Transverse colon (tissue), 4 donors: ENCODE measurements at places on chromosomes 7 and 10. TPM values are rescaled to one million over a fixed set of nuclear protein-coding genes. Genes with fewer than 3 reads are reported as not detected.

Gene PSD
- 56.1 TPM for total RNA-seq

Gene FLNC
- total RNA-seq: 90.1 TPM

Gene GNGT1
- total RNA-seq: not detected

Gene COL13A1
- 2.8 TPM for total RNA-seq

Gene SUN3
- total RNA-seq: not detected

Gene SDHAF3
- 0.60 TPM for total RNA-seq

Gene ARMS2
- total RNA-seq: not detected

Gene ZFAND2A
- 33.3 TPM for total RNA-seq

Gene PRPF18
- 19.8 TPM for total RNA-seq

Gene PAX2
- total RNA-seq: not detected

Gene NODAL
- total RNA-seq: not detected

Gene UPF2
- 24.1 TPM for total RNA-seq

Gene OPN4
- not detected for total RNA-seq

- no peak for DNase-seq
These were observed 57.7 kb downstream of the PYROXD2 start for GRCh38 chr10:98357194-98357822.

- no peak for DNase-seq
These were observed 88.4 kb downstream of the ABCA13 start for GRCh38 chr7:48259463-48260280.

DNA sequence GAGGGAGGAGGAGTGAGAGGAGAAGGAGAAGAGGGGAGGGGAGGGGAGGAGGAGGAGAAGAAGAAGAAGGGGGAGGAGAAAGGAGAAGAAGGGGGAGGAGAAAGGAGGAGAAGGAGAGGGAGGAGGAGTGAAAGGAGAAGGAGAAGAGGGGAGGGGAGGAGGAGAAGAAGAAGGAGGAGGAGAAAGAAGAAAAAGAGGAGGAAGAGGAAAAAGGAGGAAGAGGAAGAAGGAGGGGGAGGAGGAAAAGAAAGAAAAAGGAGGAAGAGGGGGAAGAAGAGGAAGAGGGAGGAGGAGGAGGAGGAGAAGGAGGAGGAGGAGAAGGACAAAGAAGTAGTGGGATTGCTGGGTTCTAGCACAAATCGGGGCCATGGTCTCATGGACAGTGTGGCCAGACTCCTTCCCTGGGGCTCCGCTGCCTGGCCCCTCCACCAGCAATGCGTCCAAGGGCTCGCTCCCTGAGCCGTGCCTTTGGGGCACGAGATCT lies 4.2 kb upstream of the MAFK start:
- no peak for DNase-seq

DNA sequence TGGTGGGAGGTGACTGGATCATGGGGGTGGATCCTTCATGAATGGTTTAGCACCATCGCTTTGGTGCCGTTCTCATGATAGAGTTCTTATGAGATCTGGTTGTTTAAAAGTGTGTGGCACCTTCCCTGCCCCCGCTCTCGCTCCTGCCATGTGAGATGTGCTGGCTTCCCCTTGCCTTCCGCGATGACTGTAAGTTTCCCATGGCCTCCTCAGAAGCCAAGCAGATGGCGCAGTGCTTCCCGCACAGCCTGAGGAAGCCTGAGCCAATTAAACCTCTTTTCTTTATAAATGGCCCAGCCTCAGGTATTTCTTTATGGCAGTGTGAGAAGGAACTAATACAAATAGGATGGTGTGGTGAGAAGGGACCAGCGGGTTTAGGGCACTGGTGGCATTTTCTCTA lies 243.3 kb upstream of the CELF2 start:
- no peak for DNase-seq

GRCh38 chr7:8176370-8177081 lies 85.4 kb downstream of the ICA1 start:
- DNase-seq: peak; percentile 39

DNA sequence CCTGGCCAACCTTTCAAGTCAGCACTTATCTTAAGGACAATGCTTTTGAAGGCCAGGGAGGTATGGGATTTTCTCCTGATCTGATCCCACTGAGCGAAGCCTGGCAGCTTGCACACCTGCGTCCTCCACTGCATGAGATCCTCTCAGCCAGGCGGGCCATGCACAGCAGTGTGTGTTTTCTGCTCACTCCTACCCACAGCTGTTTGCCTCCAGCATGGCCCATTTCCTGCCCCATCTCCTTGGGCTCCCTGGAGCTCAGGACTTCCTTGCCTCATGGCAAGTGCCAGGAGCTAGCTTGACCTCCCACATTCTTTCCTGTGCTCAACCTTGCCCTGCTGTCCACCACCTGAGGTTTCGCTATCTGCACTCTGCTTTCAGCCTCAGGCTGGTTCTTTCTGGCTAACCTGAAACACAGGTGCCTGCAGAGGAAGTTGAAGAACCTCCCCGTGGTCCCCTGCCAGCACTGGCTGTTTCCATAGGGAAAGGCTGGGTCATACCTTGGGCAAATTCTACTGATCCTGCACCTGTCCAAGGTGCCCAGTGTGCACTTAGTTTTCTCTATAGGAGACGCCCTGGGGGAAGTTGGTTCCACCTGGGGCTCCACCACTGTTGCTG lies 43.9 kb upstream of the EEPD1 start:
- DNase-seq: no peak

DNA sequence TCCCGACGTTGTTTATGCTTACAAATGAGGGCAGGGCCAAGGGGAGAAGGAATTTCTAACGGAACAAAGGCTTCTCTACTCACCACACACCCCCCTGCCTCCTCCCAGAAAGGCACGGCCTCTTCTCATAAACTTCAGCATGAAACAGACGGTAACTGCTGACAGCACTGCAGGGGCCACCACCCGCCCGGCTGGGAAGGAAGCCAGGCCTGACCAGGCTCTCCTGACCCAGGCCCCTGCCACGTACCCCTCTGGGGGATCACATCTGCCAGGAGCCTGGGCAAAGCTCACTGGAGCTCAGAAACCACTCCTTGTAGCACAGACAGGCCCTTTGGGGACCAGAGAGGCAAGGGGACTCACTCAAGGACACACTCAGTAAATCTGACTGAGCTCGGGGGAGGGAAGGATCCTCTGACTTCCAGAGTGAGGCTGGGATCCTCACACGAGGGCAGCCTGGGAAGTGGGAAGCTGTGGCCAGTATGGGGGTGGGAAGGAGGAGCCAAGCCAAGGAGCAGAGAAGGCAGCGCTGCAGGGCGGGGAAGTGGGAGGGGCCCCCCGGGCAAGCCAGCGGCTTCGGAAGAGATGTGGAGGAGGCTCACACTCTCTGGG lies 46.1 kb downstream of the ZCCHC24 start:
- DNase-seq: peak; percentile 79

DNA sequence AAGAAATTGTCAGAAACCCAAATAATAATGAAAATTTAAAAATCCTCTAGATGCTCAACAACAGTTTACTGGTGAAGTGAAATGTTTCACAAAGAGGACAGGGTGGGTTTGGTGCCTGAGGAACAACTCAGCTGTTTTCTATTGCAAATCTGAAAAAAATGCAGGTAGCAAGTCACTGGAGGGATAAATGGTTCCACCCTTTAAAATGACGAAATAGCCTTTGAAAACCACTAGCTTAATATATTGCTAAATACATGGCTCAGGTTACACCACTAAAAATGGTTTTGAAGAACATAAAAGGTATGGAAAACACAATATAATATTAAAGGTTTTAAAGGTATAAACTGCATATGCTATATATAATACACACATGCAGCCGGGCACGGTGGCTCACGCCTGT lies 69.5 kb downstream of the LMBR1 start:
- DNase-seq: no peak

GRCh38 chr10:92696606-92697383 lies 7.0 kb downstream of the HHEX start:
- DNase-seq: no peak

DNA sequence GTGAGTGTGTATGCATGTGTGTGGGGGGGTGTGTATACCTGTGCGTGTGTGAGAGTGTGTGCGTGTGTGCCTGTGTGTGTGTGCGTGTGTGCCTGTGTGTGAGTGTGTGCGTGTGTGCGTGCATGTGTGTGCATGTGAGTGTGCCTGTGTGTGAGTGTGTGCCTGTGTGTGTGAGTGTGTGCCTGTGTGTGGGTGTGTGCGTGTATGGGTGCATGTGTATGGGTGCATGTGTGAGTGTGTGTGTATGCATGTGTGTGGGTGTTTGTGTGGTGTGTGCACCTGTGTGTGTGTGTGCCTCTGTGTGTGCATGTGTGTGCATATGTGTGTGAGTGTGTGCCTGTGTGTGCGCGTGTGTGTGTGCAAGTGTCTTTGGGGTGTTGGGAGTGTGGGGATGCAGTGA lies 6.4 kb downstream of the ANTXRL start:
- no peak for DNase-seq

- peak; percentile 73 for DNase-seq
These were observed at the start of gene PARD3 for GRCh38 chr10:34815185-34816084. Gene PARD3, minus strand, starts transcription at chr10:34815296. Its CDS starts 301 bp downstream, at chr10:34814995.

DNA sequence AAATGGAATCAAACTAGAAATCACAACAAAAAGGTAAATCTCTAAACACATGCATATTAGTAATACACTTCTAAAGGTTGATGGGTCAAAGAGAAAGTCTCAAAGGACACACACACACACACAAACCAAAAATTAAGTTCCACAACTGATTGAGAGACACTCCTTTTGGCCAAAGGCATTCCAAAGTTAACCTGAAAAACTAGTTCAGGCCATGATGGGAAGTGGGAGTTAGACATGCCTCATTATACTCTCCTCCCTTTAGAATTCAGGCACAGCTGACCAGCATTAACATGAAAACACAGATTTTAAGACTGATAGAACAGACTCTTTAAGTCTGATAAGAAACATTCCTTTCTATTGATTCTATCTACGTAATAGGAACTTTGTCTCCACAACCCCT lies 332.4 kb upstream of the IGFBP3 start:
- no peak for DNase-seq

DNA sequence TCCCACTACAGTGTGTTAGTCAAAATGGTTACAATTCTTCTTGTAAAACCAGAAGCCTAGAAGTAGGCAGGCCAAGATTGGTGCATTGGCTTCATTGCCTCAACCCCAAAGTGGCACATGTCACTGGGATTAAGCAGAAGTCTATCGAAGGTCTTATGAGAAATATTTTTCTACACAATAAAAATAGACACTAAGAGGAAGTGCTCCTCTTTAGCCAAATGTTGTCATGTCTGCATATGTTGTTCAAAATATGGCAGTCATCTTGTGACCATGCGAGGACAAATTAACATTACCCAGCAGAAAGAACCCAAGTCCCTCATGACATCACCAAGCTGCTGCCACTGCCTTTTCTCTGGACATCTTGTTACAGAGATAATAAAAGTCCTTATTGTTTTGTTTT lies 6.3 kb upstream of the NSMCE4A start:
- no peak for DNase-seq

GRCh38 chr7:116113310-116113709 lies 82.7 kb upstream of the TFEC start:
- no peak for DNase-seq

DNA sequence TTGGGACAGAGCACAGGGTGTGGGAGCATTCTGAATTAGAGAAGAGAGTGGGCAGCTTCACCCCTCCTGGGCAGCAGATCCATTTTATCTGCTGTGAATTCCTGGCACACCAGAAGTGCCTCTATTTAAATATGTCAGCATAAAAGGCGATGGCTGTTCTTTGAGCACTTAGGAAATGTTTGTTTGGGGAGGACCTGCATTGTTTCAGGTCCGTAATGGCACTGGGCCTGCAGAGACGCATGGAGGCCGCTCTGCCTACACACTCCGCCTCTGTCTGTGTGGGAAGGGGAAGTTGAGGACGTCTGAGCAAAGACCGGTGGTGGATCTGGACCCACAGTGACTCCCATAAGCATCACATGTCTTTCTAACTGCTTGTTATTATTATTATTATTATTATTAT lies 253.2 kb downstream of the CAMK1D start:
- no peak for DNase-seq

GRCh38 chr7:139502226-139502625 lies 18.8 kb upstream of the KLRG2 start:
- no peak for DNase-seq

DNA sequence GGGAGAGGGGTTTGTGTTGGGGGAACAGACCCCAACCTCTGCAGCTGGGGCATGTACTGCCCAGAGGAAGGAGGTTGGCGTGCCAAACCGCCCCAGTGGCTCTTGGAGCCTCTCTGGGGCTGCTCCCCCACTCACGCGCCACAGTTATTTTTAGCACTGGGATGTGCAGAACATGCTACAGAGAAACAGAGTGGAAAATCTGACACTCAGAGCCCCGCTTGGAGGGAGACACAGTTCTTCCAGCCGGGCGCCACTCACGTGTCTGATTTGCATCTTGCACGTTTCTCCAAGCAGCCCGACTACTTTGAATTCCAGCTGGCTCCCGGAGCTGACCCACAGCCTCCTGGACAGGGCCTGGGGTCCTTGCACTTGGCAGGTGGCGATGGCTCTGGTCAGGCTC lies 182.0 kb downstream of the RPS24 start:
- DNase-seq: peak; percentile 65

DNA sequence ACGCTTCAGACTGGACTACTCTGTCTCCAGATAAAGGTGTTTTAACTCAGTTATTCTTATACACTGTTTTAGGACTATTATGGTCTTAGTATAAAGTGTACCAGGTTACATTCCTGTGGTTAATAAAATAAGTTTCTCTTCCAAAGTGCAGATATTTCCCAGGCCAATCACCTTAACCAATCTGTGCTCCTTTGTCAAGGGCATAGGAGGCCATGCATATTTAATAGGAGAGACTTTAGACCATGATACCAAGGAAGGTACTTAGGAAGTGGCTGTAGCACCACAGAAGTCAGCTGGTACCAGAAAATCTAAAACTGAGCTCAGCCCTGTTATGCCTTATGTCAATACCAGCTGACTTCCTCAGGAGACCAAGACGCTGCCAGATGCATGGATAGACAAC lies 226.5 kb upstream of the TMEM72 start:
- no peak for DNase-seq

DNA sequence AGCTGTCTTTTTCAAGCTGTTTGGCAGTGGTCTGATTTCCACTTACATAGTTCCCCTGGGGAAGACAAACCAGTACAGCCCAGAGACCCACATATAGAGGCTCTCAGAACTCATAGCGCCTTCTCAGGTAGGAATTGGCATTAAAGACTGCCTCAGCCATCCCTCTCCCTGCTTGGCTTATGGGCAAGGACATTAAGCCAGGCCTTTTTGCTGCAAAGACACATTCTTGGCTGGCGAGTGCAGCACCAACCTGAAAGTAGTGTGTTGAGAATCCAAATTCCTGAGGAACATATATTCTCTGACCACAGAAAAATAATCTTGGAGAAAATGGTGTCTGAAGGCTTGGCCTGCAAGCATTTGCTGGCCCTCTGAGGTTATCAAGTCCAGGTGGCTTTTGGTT lies 39.2 kb upstream of the HPS1 start:
- DNase-seq: no peak

- DNase-seq: no peak
These were observed 150.9 kb upstream of the MEOX2 start for GRCh38 chr7:15837306-15837950.

- DNase-seq: no peak
These were observed 12.1 kb downstream of the KCNH2 start for GRCh38 chr7:150966002-150966401.

GRCh38 chr7:155804431-155804831 lies 7.8 kb downstream of the SHH start:
- DNase-seq: no peak

GRCh38 chr7:116800594-116800993 lies 61.8 kb upstream of the CAPZA2 start:
- no peak for DNase-seq
